ENCODE measurements at places on chromosomes 1 and 21.
A peak's percentile ranks its signal among the peaks of the same experiment; 100 is the strongest.

DNA sequence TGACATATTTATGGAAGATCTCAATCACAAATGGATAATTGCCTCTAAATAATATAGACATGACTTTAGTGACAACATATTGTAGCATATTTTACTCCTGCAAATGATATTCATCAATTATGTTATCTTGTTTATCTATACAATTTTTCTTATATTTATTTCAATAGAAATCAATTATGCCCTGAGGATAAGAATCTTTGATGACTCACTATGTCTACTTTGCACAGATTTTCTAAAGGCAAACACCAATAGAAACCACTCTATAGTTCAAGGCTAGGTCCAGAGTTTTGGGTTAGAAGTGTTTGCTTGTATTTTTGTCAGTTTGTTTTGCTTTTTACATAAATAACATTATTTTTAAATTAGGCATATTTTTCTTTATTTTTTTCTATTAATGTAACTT lies 879.0 kb downstream of the LTN1 start:
- DNase-seq = no peak

GRCh38 chr1:43587594-43587993 lies 56.9 kb downstream of the PTPRF start:
- DNase-seq = no peak

- DNase-seq = peak; percentile 7
Measured at GRCh38 chr1:202710070-202711045, at the start of gene SYT2. SYT2 (minus strand) TSS chr1:202710454; CDS start chr1:202605772, 104,682 bp downstream.

DNA sequence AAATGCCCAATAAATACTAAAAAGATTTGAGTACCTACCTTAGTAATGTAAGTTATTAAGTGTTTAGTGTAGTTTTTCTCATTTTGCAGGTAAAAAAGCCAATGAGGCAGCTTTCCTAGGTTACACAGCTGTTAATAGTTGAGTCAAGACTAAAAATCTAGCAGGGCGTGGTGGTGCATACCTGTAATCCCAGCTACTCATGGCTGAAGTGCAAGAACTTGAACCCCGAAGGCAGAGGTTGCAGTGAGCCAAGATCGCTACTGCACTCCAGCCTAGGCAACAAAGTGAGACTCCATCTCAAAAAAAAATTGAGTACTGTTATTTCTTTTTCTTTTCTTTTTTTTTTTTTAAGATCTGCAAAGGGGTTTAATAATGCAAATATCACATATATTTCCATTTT lies 7.7 kb downstream of the YBX1 start:
- no peak for DNase-seq

DNA sequence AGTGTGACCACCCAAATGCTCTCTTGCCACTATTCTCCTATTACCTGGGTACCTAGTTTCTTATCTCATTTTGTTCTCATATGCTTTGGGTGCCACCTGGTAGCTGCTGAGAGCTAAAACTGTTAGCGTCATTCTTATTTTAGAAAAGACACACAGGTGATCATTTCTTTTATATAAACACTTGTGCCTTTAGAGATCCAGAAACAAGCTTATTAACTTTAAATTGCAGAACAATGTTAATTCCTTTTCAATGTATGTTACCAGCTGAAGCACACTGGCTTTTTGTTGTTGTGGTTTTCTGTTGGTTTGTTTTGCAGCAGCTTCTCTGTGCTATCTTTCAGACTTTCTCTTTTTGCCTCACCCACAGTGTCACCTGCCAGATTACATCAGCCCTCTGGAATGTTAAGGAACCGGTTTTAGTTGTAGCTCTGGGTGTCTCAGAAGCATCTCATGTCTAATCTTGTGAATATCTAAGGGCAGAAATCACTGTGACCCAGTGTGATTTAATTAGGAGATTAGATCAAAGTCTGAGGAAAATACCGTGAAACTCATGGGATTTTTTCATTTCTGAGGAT lies 43.4 kb upstream of the SLC19A2 start:
- no peak for DNase-seq

- DNase-seq = no peak
Measured at GRCh38 chr1:155093911-155094621, 15.4 kb downstream of the EFNA3 start.

- no peak for DNase-seq
Measured at GRCh38 chr1:106680216-106680615, 376.3 kb upstream of the PRMT6 start.

GRCh38 chr1:6188466-6188865 lies 8.3 kb upstream of the CHD5 start:
- DNase-seq = no peak

DNA sequence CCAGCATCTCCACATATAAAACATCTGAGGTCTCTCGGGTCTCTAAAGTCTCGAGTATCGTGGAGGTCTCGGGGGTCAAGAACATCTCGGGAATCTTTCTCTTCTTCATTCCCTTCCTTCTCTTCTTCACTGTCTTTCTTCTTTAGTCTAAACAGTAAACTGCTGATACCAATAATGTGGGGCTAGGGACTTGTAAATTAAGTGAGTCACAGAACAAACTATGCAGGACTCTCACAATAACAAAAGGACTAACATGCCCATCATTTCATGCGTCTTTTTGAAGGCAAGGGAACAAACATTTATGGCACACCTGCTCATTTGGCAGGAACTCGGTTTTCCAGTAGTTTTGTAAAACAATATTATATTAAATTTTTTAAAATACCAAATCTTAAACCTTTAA lies 32.4 kb downstream of the PRPF38A start:
- no peak for DNase-seq

- DNase-seq = no peak
Measured at GRCh38 chr1:48674641-48675040, 102.0 kb downstream of the BEND5 start.

DNA sequence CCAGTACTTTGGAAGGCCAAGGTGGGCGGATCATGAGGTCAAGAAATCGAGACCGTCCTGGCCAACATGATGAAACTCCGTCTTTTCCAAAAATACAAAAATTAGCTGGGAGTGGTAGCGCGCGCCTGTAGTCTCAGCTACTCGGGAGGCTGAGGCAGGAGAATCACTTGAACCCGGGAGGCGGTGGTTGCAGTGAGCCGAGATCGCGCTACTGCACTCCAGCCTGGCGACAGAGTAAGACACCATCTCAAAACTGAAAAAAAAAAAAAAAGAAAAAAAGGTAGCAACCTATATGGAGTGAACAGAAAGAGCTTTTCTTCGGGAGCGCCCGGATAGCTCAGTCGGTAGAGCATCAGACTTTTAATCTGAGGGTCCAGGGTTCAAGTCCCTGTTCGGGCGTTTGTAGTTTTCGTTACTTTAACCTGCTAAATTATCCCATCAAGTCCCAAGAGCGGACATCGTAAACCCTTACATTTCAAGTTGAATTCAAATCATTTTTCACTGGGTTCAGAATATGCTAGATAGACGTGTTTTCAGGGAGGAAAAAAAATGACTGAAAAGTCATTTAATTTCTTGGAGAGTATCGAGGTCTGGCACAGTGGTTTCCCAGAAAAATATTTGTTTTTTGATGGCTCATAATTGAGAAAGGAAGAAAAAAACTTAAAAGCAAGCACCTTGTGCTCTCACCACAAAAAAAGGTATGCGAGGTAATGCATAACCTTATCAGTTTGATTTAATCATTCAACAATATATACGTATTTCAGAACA lies 9.8 kb upstream of the MDM4 start:
- DNase-seq = peak; percentile 74

GRCh38 chr1:69671363-69672010 lies 103.8 kb downstream of the LRRC7 start:
- DNase-seq = no peak

DNA sequence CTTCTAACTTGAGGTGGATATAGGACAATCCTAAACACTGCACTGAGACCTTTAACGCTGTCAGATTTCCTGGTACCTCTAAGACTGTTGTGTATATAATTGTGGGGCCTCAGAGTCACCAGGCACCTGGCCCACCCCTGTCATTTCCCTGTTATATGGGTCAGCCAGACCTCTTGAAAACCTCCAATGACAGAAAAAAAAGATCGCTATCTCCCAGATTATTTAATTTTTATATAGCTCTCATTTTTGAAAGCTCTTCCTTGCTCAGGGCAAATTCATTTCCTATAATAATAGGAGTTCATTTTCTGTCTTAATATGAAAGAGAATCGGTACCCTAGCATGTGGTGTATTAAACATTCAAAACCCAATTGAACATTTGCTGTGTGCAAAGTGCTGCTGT lies 56.7 kb downstream of the ZP4 start:
- DNase-seq = no peak

DNA sequence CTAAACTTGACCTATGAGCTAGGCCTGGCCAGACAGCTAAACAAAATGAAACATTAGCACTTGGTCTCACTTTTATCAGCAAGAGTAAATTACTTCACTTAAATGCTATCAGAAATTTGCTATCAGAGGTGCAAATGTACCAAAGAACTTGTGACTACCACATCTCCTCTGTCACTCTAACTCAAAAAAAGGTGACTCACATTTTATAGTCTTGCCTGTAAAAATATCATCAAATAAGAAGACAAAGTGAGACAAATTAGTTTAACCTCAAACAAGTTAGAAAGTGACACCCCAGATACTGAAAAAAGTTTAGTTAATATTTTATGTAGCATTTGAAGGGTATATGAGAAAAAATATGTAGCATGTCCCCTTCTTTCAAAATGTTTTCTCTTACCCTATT lies 76.9 kb downstream of the EPS15 start:
- no peak for DNase-seq

DNA sequence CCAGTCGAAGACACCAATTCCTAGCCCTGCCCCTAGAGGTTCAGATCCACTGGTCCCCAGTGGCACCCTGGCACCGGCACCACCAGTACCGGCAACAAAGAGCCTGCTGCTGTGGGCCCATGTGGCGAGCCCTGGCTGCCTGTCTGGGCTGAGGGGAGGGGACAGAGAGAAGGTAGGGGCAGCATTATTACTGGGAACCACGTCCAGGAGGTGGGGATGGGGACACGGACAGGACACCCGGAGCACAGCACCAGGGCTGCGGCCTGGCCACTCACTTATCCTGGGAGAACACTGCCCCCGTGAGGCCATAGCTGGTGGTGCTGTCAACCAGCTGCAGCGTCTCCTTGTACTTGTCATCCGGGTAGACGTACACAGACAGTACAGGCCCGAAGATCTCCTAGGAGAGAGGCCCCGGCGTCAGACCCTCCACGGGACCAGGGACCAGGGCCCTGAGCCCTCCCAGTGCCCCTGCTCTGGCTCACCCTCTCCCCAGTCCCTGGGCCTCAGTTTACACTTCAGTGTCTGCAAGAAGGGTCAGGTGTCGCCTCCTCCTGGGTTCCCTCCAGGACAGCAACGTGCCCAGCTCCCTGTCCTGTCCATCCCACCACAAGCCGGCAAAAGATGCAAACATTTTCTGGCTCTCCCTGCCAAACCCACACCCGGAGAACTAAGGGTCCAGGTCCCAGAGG lies 15.8 kb upstream of the TAS1R2 start:
- DNase-seq = peak; percentile 66

DNA sequence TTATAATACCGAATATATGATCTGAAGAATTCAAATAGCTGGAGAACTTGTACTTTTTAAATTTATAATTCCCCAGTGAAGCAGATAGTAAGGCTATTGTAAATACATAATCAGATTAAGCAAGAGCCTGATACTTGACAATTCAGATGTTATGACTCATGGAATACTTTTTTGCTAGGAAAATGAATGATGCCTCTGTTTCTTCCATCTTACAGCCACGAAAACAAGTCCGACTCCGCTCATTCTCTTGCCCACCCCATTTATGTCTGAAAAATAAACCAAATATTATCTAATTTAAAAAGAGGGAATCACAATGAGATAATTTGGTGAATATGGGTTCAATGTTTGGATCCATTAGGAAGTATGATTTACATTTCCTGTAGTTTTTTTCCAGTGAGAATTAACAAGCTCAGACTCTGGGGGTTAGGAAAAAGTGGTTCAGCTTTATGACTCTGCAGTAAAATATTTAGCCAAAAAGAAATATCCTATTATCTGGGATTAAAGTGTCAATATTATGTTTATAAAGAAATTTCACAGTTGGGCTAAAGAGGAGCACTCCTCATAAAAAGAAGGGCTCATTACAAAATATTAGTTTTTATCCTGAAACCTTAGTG lies 50.4 kb upstream of the DAB1 start:
- no peak for DNase-seq

DNA sequence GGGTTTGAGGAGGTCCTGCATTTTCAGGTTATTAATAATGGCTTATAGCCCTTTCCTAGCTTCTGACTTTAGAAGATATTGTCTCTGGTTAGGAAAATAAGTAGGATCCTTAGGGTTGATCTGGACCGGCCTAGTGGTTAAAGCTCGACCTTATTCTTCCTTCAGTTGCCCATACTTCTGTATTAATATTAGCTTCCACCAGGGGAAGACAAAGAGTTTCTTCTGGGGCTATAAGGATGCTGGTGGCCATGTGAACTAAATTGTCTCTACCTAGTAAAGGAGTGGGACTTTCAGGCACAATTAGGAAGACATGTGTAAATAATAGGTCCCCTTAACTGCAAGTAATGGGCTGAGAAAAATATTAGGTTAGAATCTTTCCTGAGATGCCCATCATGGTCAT lies 20.6 kb upstream of the FCGR2A start:
- DNase-seq = no peak

DNA sequence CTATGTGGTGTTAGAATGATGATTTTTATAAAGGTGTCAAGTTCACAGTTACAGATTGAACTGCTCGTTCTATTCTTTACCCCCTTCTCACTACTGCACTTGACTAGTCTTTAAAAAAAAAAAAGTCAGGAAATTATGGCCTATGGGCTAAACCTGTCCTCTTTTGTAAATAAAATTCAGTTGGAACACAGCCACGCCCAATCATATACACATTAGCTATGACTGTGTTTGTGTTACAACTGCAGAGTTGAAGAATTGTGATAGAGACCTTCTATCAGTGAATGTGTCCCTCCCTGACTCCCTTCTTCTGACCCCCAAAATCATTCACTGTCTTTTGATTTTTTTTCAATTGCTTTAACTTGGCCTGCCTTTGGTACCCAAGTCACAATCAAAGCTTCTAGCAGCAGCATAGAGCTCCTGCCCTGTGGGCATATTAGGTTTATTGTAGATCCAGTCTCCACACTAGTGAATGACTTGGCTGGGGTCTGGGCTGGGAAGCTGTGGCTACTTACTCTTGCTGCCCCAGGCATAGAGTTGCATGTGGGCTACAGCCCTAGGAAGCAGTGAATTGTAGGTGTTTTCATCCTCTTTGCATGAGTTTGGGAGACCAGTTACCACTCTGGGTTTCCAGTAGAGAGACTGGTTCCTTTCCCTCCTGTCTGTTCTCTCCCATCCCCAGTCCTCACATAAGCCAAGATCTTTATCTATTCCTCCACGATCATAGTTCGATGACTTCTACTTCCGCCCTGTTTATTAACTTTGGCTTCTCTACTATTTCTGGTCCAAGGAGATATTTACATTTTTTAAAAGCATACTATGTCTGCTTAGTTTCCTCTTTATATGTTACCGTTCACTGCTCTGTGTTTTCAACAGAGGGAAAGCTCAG lies 249.9 kb downstream of the FMN2 start:
- DNase-seq = no peak

DNA sequence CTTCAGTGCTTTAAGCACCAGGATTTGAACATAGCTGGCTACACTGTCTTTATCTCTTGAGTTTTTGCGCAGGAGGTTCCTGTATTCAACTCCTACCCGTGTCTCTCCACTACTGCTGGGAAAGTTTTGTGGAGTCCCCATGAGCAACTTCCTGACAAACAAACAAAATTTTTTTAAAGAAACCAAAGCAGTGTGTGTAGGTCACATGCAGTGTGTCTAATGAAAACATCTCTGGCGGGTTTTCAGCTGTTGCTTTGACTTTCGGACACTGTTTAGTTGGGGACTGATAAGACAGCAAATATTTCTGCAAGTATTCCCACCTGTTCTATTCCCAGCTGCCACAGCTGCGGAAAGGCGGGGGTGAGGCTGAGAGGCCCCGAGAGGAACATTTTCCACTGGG lies 2.0 kb downstream of the PSEN2 start:
- DNase-seq = no peak
